ENCODE measurements at places on chromosomes 3 and 15.
A peak's percentile ranks its signal among the peaks of the same experiment; 100 is the strongest.

DNA sequence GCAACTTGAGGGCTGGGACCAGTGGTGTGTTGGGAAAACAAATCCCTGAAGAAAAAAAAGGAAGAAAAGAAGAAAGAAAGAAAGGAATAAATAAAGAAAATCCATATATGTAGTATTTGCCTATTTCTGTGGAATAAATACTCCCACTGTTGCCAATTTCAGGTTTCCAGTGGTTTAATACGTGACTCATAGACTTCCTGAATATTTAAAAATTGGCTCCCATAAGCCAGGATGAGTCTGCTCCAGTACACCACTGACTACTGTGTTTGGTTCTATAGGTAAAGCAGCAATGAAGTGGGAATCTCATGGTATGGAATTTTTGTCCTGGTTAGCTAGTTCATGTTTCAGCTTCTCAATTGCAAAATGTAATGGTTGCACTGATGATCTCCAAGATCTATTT, 31.6 kb downstream of the PYDC2 start:
- no peak for DNase-seq

DNA sequence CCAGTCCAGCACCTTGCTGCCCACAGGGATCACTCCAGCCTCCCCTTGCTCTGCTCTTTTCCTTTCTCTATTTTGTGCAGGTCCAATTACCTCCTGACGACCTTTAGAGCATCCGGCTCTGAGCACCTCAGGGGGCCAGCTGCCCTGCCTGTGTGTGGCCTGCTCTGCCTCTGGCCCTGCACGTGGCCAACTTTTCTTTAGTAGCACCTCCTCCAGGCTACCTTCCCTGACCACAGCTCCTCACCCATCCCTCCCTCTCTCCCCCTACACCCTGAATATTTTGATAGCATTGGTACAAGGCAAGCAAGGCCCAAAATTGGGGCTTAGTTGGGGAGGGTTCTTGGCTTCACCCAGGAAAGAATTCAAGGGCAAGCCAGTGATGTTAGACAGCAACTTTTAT, 66.9 kb upstream of the PRR20G start:
- DNase-seq, result no peak

DNA sequence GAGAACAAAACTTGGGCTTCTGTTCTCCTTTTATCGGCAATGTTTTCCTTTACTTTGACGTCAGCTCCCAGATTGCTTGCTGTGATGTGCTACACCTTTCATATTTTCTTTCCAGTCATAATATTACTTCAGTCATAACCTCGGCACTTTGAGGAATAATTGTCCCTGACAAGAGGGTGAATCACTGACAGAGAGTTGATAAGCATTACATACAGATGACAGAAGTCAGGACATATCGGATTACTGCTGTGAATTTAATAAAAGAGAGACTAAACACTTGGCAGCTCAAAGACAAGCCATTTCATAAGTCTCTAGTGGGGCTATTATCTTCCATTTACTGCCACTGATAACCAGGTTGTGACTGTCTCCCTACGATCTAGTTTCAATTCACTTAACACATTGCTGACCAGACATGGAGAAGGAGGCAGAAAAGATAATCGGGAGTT, 362.1 kb upstream of the ARRDC4 start:
- DNase-seq, result no peak

- no peak for DNase-seq
Observed at GRCh38 chr3:69203631-69204314, 81.4 kb upstream of the LMOD3 start.

DNA sequence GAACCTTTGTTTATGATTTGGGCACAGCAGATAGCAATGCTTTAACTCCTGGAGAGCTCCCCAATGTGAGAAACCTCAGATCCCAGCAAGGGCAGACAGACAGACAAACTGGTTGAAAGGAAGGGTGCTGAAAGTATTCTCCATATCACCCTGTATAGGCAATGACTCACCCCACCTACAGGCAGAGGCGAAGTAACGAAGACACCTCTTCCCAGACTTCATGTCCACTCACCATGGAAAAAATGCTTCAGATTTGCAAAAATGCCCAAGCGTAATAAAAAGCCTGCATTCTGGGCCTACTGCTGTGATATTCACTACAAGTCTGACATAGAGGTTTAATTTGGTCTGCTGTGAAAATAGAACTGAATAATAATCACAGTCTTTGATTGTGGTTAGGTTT, 50.5 kb downstream of the THBS1 start:
- DNase-seq, result peak; percentile 15

DNA sequence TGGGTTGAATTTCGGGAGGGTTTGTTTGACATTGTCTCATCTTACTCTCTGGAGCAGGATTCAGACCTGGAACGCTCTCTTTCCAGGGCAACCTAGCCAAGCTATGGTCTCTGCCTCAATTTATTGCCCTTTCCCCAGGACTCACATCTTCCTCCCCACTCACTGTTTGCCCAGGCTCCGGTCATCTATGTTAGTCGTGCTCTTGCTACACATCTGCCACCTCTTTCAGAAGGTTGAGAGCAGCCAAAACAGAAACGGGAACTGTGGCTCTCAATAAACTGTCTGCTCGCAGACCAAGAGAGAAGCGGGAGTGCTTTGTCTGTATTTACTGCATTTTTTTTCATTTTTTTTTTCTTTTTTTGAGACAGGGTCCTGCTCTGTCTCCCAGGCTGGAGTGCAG, 81.6 kb downstream of the ST6GAL1 start:
- no peak for DNase-seq
